ENCODE measurements at places on chromosomes 7 and 10. TPM values are rescaled to one million over a fixed set of nuclear protein-coding genes. Genes with fewer than 3 reads are reported as not detected.

Gene TMEM140
- 37.1 TPM for total RNA-seq

Gene TRIM50
- total RNA-seq: not detected

Gene ATG9B
- total RNA-seq: 7.9 TPM

Gene CCL24
- not detected for total RNA-seq

Gene ELN
- total RNA-seq: not detected

Gene ACTL6B
- total RNA-seq: not detected

Gene AMZ1
- total RNA-seq: 0.88 TPM

Gene C10orf71
- not detected for total RNA-seq

Gene GIMAP8
- 26.4 TPM for total RNA-seq

Gene TYW1B
- 3.4 TPM for total RNA-seq

Gene TRPV5
- not detected for total RNA-seq

Gene MYL10
- total RNA-seq: not detected

Gene OR13A1
- total RNA-seq: not detected

Gene CRHR2
- total RNA-seq: not detected

Gene GJD4
- not detected for total RNA-seq

Gene NPFFR1
- total RNA-seq: not detected

DNA sequence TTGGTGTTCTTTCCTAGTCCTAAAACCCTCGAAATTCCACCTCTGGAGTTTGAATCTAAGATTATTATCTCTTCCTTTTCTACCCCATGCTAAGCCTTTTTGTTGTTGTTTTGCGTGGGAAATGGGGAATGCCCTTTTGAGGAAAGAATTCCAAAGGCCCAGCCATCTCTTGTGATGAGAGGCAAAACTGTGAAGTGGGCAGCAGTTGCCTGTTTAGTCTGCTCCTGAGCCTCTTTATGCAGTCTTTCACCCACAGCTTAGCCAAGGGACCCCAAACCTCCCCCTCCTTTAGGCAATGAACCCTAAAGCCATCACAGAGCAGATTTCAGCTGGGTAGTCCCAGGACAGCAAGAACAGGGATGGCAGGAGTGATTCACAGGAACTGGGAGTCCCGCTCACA, 95.5 kb downstream of the DNMBP start:
- DNase-seq: no peak
- H3K4me3 ChIP-seq: no peak overlapping the region
- no peak overlapping the region for H3K27ac ChIP-seq
- no peaks in the 10 kb centered on the region for H3K36me3 ChIP-seq
- H3K4me1 ChIP-seq: no peaks in the 10 kb centered on the region

DNA sequence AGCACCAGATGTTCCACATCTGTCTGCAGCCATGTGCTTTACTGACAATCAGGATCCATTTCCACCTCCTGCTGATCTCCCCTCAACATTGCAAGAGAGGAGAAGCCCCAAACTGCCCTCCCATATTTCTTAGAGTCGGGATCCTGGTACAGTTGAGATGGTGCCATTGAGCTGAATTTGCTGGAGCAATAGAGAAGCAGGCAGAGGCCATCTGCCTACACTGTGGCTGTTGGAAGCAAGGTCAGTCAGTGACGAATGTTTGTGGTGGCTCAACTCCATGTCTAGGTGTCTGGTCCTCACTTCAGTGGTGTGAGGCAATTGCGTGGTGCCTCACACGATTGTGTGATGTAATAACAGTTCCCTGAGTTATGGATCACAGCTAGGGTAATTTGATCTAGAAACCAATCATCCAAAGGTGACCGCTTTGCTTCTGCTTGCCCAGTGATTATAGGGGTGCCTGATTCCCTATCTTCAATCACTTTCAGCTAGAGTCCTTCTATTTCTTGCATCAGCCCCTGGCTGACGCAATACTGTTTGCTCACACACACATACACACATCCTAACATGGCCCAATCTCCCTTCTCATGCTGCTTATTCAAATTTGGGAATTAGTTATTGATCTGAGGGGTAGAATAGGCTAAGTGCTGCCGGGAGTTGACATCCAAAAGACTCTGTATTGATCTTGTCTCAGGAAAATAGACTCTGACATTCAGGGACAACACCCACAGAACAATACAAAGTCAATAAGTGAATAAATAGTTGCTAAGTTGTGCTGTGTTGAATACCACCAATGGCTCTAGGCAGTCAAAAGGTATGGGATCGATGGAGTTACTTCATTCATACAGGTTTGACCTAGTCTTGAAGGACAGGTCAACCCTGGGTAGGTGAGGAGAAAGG, 46.1 kb upstream of the SLC35B4 start:
- H3K4me3 ChIP-seq: no peak overlapping the region
- H3K36me3 ChIP-seq: no peaks in the 10 kb centered on the region
- H3K27ac ChIP-seq: no peak overlapping the region

DNA sequence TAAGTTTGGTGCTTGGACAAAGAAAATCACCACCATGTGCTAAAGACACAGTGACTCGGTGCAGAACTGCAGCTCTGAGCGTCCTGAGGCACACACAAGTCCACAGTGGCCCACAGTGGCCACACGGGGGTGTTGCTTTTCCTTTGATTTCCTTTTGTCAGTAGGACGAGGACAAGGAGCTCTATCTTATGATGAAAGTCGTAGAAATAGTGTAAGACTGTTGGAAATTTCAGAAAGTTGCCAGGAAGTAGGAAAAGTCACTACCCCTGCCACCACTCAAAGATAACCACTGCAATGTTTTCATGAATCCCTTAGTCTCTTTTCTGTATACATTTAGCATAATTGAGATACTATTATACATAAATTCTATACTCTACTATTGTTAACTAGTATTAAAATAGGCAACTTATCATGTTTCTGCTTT, 146.0 kb downstream of the TNS3 start:
- no peak overlapping the region for H3K27ac ChIP-seq
- H3K36me3 ChIP-seq: no peaks in the 10 kb centered on the region
- no peaks in the 10 kb centered on the region for H3K4me1 ChIP-seq
- no peak overlapping the region for H3K4me3 ChIP-seq

- H3K4me3 ChIP-seq: peak within 1 kb of the TSS; percentile 84
- no peaks in the 10 kb centered on the region for H3K27me3 ChIP-seq
- DNase-seq: peak; percentile 92
- H3K36me3 ChIP-seq: peaks cover 12% of the 10 kb centered on the region
- H3K4me1 ChIP-seq: peaks cover 32% of the 10 kb centered on the region
- H3K27ac ChIP-seq: peak within 1 kb of the TSS; percentile 83
These were observed at the start of gene HPS6 for GRCh38 chr10:102064868-102065560. Gene HPS6 (plus strand): TSS chr10:102065349. CDS start chr10:102065475, 126 bp downstream.

DNA sequence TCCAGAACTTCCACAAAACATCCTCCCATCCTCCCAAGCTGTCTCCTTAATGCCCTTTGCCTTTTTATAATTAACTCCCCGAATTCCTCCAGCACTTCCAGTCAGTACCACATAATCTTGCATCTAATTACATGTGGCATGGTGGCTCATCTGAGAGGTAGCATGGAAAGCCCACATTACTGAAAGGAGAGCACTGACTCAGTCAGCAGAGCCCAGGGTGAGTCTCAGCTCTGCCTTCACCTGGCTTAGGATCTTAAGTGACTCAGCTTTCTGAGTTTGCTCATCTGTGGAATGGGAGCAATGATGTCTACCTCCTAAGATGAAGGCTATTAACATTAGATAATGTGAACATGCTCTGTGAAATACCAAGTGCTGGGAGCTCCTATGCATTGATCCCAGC, 433.9 kb downstream of the SORCS3 start:
- DNase-seq: no peak
- no peaks in the 10 kb centered on the region for H3K27me3 ChIP-seq
- H3K4me3 ChIP-seq: no peak overlapping the region

GRCh38 chr7:50775836-50776235, 6.9 kb downstream of the GRB10 start:
- DNase-seq: no peak
- H3K4me3 ChIP-seq: no peak overlapping the region
- peaks cover under 1% of the 10 kb centered on the region for H3K4me1 ChIP-seq
- peaks cover 4% of the 10 kb centered on the region for H3K27me3 ChIP-seq
- H3K27ac ChIP-seq: no peak overlapping the region

- no peak overlapping the region for H3K4me3 ChIP-seq
- no peaks in the 10 kb centered on the region for H3K36me3 ChIP-seq
- peaks cover 11% of the 10 kb centered on the region for H3K27me3 ChIP-seq
- H3K4me1 ChIP-seq: no peaks in the 10 kb centered on the region
These were observed 99.6 kb upstream of the BTBD16 start for GRCh38 chr10:122171302-122172075.

DNA sequence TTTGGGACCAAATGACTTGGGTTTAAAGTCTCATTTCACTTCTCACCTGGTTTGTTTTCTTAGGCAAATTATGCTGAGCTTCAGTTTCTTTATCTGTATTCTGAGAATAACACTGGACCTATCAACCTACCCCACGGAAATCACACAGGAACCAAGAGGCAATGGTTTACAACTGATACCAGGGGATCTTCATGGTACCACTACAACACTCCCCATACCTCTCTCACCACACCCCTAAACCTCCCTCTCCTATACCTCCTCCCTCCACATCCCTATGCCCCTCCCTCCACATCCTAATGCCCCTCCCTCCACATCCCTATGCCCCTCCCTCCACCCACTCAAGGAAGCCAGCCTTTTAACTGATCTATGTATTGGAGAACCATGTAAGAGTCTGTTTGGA, 9.9 kb downstream of the FAM204A start:
- no peak overlapping the region for H3K27ac ChIP-seq
- no peaks in the 10 kb centered on the region for H3K27me3 ChIP-seq

GRCh38 chr10:43204943-43205671, 61.8 kb downstream of the RASGEF1A start:
- no peaks in the 10 kb centered on the region for H3K27me3 ChIP-seq
- DNase-seq: peak; percentile 73
- peaks cover 12% of the 10 kb centered on the region for H3K4me1 ChIP-seq
- H3K27ac ChIP-seq: no peak overlapping the region
- no peaks in the 10 kb centered on the region for H3K36me3 ChIP-seq
- no peak overlapping the region for H3K4me3 ChIP-seq

DNA sequence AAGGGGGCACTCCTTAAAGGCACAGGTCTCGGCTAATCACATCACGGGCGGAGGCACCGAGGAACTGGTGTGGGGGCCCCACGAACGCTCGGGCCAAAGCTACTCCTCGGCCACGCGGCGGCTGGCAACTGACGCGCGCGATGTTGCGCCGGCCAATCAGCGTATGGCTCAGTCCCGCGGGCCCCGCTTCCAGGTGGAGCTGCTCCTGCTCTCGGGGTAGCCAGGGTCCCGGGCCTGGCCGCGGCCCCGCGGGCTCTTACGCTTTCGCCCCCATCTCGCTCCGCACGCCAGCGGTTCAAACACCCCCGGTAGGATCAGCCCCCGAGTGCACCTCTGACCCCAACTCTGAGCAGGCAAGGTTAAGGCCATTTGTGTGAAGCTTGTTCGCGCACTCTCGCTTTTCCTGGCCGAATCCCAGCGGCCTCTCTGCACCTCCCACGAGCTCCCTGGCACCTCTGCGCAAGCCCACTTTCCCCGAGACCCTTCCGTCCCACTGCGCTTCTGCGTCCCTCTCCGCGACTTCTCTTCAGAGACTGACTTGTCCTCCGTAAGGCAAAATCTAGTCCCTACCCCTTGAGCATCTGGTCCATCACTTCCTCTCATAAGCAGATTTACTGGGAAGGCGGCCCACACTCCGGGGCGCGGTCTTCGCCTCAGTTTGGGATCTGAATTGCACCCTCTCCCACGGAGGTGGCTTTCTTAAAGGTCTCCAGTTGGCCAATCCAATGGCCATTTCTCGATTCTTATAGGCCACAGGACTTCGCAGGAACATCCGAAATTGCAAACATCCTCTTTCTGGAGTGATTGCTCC, 200.9 kb upstream of the TBX20 start:
- no peak overlapping the region for H3K4me3 ChIP-seq
- peaks cover 37% of the 10 kb centered on the region for H3K27me3 ChIP-seq
- no peak for DNase-seq
- H3K27ac ChIP-seq: no peak overlapping the region
- no peaks in the 10 kb centered on the region for H3K36me3 ChIP-seq
- H3K4me1 ChIP-seq: no peaks in the 10 kb centered on the region

GRCh38 chr7:127782654-127783559, 130.9 kb downstream of the SND1 start:
- H3K27ac ChIP-seq: no peak overlapping the region
- peaks cover 2% of the 10 kb centered on the region for H3K4me1 ChIP-seq
- no peak overlapping the region for H3K4me3 ChIP-seq
- DNase-seq: no peak
- H3K36me3 ChIP-seq: peaks cover 13% of the 10 kb centered on the region

DNA sequence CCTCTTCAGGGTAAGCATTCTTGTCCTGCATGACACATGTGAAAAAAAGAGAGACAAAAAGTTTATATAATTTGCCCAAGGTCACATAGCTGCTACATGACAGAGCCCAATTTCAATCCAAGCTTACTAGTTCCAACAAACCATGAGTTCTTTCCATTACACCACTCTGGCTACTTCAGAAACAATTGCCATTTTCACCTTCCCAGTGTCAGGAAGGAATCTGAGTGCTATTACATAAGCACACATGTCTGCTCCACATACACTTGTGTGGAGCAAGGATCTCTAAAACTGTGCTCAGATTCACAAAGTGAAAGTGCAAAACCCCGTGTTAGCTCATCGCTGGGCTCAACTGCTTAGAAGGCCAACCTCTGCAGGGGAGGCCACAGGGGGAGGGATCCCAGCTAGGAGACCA, 356.2 kb upstream of the NFE2L3 start:
- H3K4me1 ChIP-seq: no peaks in the 10 kb centered on the region
- H3K27me3 ChIP-seq: peaks cover 7% of the 10 kb centered on the region
- H3K4me3 ChIP-seq: no peak overlapping the region
- H3K36me3 ChIP-seq: no peaks in the 10 kb centered on the region
- no peak overlapping the region for H3K27ac ChIP-seq

DNA sequence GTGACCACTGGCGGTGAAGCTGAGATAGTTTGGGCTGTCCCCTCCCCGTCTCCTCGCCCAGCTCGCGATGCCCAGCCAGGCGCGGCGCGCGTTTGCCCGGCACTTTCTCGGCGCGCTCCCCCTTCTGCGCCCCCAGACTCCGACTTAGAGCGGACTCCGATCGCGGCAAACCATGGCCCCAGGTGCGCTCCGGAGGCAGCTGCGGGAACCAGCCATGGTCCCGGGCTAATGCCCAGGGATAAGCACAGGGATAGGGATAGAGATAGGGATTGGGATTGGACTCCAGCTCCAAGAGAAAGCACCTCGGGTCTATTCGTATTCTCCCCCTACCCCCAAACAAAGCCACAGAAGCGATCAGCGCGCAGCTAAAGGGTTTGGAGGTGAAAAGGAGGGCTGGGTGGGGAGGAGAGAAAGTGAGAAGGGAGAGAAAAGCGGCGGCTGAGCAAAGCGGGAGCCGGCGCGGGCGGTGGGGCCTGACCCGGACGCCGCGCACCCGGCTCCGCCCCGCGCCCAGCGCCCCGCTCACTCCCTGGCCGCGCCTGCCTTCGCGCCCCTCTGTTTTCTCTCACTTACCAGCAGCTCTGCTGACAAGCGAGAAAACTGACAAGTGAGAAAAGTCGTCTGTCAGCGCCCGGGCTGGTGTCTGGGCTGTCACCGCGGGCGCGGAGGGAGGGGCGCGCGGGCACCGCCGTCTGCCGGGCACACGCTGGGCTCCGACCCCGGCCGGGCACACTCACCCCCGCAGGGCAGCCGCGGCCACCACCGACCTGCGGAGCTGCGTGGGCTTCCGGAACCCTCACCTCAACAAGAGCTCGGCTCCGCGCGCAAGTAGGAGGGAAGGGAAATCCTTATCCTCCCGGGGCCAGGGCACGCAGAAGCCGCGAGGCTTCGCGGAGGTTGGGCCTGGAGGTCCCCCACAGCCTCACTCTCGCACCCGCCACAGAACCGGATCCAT, at the start of gene PDE1C:
TSS of gene PDE1C (minus strand) at position 2 of the 955 bp plus-strand sequence.
- DNase-seq: no peak
- peaks cover 20% of the 10 kb centered on the region for H3K27me3 ChIP-seq
- no peaks in the 10 kb centered on the region for H3K4me1 ChIP-seq
- no peak within 1 kb of the TSS for H3K4me3 ChIP-seq

GRCh38 chr7:7639421-7639820, 1.1 kb upstream of the UMAD1 start:
- peak overlapping the region; percentile 90 for H3K4me3 ChIP-seq
- DNase-seq: no peak
- peaks cover 35% of the 10 kb centered on the region for H3K4me1 ChIP-seq
- H3K27ac ChIP-seq: peak overlapping the region; percentile 90

All from activated CD4-positive, alpha-beta memory T cell treated with anti-CD3 and anti-CD28 coated beads, Interleukin-2, amount 10 ng/mL, durations not matched to agents 7 days and 5 days (primary cell).